ENCODE measurements at places on chromosomes 3 and 15.

- no peak for DNase-seq
These were observed 419.7 kb downstream of the ZBTB20 start for GRCh38 chr3:114727373-114727772.

GRCh38 chr15:98121957-98122356 lies 161.5 kb downstream of the ARRDC4 start:
- no peak for DNase-seq

DNA sequence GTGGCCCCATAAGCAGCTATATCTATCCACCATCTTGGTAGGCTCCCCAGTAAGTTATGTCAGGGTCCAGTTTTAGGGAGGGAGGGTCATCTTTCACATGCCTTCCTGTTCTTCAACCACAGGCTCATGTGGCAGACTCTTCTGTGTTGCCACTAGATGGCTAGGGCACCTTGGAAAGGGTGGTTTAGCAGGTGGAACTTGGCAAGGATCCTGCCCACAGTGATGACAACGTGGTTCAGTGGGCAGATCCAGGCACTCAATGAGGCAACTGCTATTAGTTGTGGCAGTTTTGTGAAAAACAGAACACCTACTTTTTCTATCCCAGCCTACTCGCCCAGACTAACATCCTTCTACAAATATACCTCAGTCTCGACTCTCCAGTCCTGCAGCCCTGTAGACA lies 7.2 kb upstream of the RBP1 start:
- no peak for DNase-seq

- DNase-seq = no peak
These were observed 95.6 kb downstream of the DHX36 start for GRCh38 chr3:154228561-154229216.

DNA sequence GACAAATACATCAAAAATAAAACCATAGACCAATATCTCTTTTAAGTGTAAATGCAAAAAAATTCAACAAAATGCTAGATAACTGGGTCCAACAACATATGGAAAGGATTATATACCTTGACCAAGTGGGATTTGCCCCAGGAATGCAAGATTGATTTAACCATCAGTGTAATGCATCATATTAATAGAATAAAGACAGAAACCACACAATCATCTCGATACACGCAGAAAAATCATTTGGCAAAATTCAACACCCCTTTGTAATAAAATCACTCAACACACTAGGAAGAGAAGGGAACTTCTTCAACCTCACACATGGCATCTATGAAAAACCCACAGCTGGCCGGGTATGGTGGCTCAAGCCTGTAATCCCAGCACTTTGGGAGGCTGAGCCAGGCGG lies 19.5 kb downstream of the GREM1 start:
- DNase-seq = no peak
